ENCODE measurements at places on chromosomes 2 and 18. TPM values are rescaled to one million over a fixed set of nuclear protein-coding genes. Genes with fewer than 3 reads are reported as not detected.

The CTAGE1 gene
- total RNA-seq: not detected

The STEAP3 gene
- 44.9 TPM for total RNA-seq

The SCYGR4 gene
- not detected for total RNA-seq

The DNAJC5G gene
- total RNA-seq: not detected

The MYO7B gene
- 0.23 TPM for total RNA-seq

The LOXHD1 gene
- total RNA-seq: not detected

The CRYGC gene
- not detected for total RNA-seq

The NPPC gene
- total RNA-seq: 0.40 TPM

The NOP58 gene
- 112 TPM for total RNA-seq

The L3MBTL4 gene
- total RNA-seq: not detected

The FHL2 gene
- 79.7 TPM for total RNA-seq

The LRP1B gene
- total RNA-seq: not detected

The ABCG5 gene
- not detected for total RNA-seq

The LRRTM4 gene
- not detected for total RNA-seq

The CRYBA2 gene
- not detected for total RNA-seq

The ADD2 gene
- total RNA-seq: 21.1 TPM

The ACMSD gene
- total RNA-seq: not detected

The TMEM127 gene
- total RNA-seq: 35.7 TPM

The TP53I3 gene
- 179 TPM for total RNA-seq

The SLC23A3 gene
- total RNA-seq: 0.49 TPM

The TMEM87B gene
- total RNA-seq: 18.8 TPM

The IL1F10 gene
- total RNA-seq: not detected

The ITPRIPL1 gene
- not detected for total RNA-seq

The SLC9A4 gene
- total RNA-seq: not detected

The BZW1 gene
- 413 TPM for total RNA-seq

The MYL12B gene
- total RNA-seq: 399 TPM

The NEU4 gene
- 0.14 TPM for total RNA-seq

The CABYR gene
- total RNA-seq: 12.5 TPM

The CXCR1 gene
- not detected for total RNA-seq

The ABCG8 gene
- total RNA-seq: not detected

The CSRNP3 gene
- total RNA-seq: not detected

The NT5C1B gene
- not detected for total RNA-seq

The DYNAP gene
- not detected for total RNA-seq

The GALR1 gene
- not detected for total RNA-seq

The SAG gene
- total RNA-seq: not detected

The LNPK gene
- total RNA-seq: 11.3 TPM

The SCN1A gene
- total RNA-seq: not detected

The KCNE4 gene
- 0.83 TPM for total RNA-seq

The VWA3B gene
- total RNA-seq: not detected

The WDR75 gene
- total RNA-seq: 23.9 TPM

The AQP12B gene
- total RNA-seq: not detected

The TRIM43 gene
- total RNA-seq: not detected

The DLX1 gene
- total RNA-seq: 4.3 TPM

The GREB1L gene
- total RNA-seq: 0.95 TPM

The GPAT2 gene
- total RNA-seq: not detected

The PLB1 gene
- total RNA-seq: 2.6 TPM

The MEP1B gene
- total RNA-seq: 0.06 TPM

The SPP2 gene
- total RNA-seq: not detected

The NR4A2 gene
- total RNA-seq: 2.4 TPM

The SKOR2 gene
- not detected for total RNA-seq

The STPG4 gene
- total RNA-seq: 0.10 TPM

The TTR gene
- total RNA-seq: not detected

The FBXO48 gene
- 0.49 TPM for total RNA-seq

The APCDD1 gene
- total RNA-seq: not detected

The HTRA2 gene
- total RNA-seq: 40.0 TPM
